Jurkat, Clone E6-1 (cell line): ENCODE measurements at places on chromosomes 11 and 22.
A peak's percentile ranks its signal among the peaks of the same experiment; 100 is the strongest.

GRCh38 chr11:68665436-68665835, 18.9 kb upstream of the GAL start:
- no peak for DNase-seq

DNA sequence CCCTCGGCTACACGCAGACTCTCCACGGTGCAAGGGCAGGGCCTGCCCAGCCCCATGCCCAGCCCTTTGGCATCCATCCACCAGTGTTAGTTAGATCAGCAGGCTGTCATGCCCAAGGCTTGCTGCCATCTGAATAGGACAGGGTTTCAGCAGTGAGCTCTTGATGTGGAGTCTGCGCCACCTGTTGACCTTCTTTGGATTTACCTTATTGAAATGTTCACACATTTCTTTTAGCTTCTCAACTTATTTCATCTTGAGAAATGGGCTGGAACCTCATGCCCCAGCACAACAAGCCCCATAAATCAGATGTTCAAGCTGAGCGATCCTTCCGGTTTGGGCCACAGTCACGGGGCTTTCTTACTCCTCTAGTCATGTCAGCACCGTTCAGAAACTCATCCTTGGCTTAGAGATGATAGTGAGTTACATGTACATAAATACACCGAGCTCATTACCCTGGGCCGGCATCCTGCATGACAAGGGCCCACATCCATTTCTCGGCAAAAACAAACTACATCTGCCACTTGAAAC, 61.7 kb downstream of the PARVB start:
- peak; percentile 76 for DNase-seq

DNA sequence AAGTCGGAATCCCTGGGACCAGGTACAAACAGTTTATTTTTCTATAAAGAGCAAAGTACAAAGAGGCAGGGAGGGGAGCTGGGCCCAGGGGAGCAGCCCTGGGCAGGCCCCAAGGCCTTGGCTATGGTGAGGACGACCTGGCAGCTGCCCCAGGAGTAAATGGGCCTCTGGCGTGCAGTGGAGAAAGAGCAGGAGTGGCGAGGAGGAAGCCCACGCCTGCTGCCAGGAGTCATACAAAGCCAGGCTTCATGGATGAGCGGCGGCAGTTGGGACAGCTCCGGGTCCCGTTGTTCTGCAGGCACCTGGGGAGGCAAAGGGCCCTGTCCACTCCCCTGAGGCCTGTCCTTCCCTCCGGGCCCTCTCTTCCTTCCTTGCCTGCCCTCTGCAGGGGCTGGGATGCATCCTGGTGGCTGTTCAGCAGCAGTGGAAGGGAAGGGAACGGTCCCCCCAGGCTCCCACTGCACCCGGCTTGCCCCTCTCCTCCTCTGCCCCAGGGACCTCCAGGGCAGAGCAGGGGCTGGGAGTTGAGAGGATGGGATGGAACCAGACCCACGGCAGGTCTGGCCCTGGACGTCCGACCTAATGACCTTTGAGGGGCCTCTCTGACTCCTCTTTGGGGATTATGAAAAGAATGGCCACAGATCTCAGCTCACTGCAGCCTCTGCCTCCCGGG, 11.1 kb downstream of the RAPSN start:
- no peak for DNase-seq

- no peak for DNase-seq
These were observed 53.1 kb upstream of the TSPAN18 start for GRCh38 chr11:44673688-44674087.

DNA sequence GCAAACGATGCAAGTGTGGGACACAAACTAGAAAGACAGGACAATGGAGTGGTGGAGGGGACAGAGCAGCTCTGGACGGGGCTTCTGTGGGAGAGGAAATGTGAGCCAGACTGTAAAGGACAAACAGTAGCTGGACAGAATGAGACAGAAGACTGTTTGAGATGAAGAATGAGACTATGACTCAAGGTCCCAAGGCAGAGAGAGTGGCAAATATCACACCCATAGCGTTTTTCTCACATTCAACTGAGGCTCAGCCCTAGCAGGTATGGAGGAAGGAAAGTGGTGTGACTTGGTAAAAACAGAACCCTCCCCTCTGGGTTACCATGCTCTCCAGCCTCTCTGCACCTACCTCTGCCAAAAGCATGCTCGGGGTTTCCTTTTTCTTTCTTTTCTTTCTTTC, 96.5 kb downstream of the RPL27A start:
- no peak for DNase-seq

- DNase-seq = no peak
These were observed 17.3 kb downstream of the OR51E2 start for GRCh38 chr11:4680341-4680740.

- peak; percentile 94 for DNase-seq
These were observed 4.0 kb upstream of the FTH1 start for GRCh38 chr11:61971248-61972111.

GRCh38 chr22:17603668-17604067, 24.9 kb downstream of the ATP6V1E1 start:
- no peak for DNase-seq
